ENCODE measurements at places on chromosomes 4 and X.

DNA sequence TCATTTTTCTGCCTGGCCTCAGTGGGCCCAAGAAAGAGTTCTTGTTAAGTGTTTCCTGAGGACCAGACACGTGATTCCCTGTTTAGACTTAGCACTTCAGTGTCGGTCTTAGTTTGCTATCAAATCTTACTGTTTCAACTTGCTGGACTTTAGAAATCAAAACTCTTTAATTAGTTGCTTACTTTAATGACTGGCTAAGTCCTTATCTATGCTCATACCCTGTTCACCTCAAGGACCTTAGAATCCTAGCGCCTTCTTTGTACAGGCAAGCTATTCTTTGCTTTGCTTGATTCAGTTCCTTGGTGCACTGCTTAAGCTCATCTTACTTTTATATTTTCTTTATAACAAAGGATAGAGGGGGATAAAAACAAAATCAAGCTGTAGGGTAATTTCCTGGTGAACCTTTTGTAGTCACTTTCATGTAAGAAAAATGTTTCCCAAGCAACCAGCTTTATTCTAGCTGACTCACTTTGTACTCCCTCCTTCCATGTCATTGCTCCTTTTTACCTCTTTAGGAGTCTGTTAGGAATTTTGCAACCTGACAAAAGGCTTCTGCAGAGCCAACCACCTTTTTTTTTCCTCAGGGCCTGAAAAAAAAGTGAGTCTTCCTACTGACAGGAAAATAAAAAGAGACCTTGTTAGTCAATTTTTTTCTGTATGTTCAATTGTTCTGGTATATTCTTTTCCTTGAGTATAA, 14.7 kb downstream of the WDR44 start:
- no peak for DNase-seq

DNA sequence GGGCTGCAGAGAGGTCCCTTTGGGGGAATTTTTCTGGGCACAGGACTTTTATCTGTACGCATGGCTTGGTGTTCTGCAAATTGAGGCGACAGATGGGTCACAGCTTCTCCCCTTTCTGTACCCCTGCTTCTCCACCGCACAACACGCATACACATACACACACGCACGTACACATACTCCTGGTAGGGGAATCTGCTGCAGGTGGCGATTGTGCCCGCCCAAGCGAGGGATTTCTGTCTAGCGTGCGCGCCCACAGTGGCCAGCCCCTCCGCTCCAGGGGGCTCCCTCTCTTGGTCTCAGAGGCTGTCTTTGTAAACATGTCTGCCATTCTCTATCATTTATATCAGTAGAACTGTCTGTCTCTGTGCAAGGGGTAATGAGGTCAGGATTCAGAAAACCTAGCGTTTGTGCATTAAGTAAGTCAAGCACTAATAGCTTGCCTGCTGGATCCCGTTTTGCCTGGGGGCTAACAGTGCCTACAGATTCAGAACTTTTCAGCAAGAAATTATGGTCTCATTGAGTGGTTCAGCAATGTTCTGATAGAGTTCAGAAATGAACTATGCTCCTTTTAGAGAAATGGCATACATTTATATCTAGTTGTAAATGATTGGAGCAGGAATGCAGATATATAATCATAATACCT, 2.2 kb downstream of the GRID2 start:
- no peak for DNase-seq

- no peak for DNase-seq
These were observed 21.7 kb upstream of the GPRIN3 start for GRCh38 chr4:89329280-89329679.

DNA sequence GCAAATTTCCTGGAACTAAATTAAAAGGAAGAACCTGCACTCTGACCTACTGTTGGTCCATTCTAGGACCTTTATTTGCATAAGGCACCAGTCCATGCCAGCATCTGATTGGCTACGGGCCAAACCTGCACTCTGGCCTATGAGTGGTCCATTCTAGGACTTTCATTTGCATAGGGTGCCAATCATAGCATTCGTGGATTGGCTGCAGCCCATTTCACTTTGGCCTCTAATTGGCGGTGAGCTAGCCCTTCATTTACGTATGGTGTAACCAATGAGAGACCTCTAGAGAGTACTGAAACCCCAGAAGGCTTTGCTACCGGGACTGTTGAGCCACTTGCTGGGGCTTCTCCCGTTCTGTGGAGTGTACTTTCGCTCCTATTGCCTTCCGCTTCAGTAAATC, 6.1 kb upstream of the RNF175 start:
- no peak for DNase-seq

DNA sequence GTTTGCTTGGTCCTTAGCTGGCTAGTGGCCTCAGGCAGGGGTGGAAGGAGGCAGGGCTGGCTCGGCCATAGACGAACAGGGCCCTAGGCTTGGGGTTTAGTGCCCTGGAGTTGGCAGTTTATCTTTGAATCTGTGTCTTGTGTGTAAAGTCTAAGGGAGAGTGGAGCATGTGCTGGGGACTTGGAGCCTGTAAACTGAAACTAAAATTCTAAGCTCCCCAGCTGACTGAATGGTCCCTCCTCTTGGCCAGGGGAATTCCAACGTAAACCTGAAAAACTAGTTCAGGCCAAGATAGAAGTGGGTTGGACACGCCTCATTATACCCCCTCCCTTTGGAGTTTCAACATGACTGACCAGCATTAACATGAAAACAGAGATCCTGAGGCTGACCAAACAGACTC, 46.1 kb upstream of the GPR78 start:
- DNase-seq, result peak; percentile 89

GRCh38 chr4:116358633-116359222, 726.6 kb downstream of the TRAM1L1 start:
- peak; percentile 44 for DNase-seq

DNA sequence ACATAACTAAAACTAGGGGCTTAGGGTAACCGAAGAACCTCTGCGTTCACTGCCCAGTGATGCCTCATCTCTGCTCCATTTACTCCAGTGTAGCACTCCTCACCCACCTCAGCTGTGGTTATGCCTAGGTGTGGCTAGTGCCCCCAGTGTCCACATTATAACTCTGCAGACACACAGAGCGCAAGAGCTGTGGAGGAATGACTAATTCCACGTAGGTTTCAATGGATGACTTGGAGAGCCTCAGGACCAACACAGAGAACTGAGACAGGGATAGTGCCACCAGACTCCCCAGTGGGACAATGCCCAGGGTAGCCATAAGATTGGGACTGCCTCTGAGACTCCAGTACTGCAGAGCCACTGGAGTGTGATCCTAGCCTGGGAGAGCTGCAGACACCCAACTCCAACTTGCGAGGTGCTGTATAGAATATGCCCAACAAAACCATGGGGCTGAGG, 542.4 kb upstream of the DIPK2B start:
- DNase-seq, result no peak

DNA sequence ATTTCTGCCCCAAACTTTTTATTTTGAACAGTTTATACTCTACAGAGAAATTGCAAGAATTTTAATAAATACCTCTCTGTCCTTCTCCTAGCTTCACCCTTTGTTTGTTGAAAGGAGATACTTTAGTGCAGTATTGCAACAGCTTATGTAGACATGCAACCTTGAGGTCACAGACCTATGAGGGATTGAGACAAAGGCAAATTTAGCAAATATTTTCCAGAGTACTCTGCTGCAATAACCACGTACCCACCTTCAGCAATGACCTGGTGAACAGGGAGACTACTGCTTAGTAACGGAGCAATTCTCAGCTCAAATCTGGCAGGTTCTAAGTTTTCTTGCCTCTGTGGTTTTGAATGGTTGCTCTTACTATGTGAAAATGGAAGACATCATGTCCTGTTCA, 13.2 kb downstream of the FGA start:
- DNase-seq, result no peak

DNA sequence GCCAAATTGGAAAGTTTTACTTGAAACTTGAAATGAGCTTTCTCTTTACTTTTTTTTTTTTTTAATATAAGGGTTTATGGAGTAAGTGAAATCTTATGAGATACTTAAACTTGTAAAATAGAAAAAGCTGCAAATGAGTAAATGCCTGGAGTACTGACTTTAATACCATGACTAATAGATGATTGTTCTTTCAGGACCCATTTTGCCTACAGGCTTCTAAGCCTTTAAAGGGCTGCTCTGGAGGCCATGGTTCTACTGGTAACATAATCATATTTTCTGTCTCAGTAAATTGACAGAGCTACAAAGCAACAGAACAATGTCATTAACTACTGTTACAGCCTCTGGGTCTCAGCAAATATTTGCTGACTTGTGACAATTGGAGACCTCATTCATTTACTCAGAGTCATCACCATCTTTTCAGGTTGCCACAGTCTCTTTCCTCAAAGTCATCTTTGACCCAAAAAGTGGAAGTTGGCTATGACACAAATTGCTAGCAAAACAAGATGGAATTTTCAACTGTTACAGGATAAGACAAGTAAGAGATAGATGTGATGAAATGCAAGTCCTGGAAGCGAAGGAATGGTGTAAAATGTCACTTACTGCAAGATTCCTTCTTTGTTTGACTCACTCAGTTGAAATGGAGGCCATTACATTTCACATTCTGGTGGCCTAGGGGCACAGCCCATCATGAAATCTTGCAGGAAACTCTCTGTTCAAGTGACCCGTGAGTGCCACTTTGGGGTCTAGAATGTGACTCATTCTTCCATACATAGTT, 132.7 kb downstream of the BTC start:
- no peak for DNase-seq

GRCh38 chr4:109547394-109547793, 12.7 kb upstream of the MCUB start:
- no peak for DNase-seq
